ENCODE measurements at places on chromosomes 2 and 18.

DNA sequence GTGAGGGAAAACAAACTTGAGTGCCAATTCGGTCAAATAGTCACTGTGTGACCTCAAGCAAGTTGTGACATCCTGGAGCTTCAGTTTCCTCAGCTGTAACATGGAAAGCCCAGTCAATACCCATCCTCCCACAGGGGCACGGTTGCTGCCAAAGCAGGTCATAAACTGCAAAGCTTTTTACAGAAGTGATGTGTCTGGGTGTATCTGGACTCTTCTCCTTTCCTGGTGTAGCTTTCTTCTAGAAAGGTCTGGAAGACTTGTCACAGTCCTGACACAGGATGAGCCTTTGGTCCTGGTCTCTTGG, 4.2 kb upstream of the AFF3 start:
- DNase-seq: no peak

DNA sequence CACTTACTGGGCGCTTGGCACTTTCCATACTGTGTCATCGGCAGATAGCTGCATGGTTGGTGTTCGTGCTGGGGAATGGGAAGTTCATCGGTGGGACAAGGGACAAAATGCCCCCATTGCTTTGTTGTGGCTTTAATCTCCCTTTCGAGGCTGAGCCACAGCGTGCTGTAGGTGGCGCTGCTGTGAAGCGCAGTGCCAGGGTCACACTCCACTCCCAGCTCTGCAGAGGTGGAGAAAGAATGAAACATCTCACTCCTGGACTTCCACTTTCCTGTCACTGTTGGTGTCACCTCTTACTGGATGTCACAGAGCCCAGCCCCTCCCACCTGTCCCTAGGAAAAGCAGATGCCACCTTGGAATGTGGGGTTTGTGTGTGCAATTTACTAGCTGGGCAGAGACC, 8.7 kb downstream of the TYMS start:
- no peak for DNase-seq

GRCh38 chr2:225842939-225843338, 443.4 kb downstream of the NYAP2 start:
- DNase-seq: no peak

DNA sequence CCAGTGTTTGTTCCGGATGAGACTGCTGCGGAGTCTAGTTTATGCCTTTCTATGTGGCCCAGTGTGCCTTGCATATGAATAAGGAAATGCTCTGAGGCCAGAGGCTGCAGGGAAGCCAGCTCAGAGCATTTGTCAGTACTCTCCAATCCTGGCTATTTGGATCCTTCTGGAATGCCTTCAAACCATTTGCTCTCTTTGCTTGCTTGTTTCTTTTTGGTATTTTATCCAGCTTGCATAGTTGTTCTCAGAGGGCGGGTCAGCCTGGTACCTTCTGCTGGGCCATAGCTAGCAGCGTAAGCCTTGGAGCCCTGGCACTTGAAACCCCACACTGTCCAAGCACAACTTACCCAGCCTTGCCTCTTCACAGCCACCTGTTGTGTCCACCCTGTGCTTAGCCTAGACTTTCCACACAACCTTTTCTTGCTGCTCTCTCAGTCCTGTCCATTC, 20.5 kb downstream of the CENPO start:
- no peak for DNase-seq

DNA sequence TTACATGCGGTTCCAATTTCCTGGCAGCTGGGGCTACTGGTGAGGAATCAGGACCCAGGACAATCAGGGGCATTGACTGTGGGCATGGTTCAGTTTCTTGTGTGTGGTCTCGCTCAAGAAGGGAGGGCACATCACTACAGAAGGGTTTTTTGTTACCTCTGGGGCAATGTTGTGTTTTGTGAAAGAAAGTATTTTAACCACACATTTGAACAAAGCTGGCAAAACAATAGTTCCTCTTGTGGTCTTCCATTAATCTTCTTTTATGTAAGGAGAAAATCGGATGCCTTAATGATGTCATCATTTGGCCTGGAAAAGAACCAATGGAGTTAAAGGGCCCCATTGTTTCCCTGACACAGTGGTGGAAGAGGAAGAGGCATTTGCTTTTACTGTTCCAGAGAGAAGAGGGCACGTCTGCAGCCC, 197.4 kb downstream of the SH3BP4 start:
- DNase-seq: no peak

- DNase-seq: no peak
These were observed 91.5 kb downstream of the GULP1 start for GRCh38 chr2:188383158-188383557.

- no peak for DNase-seq
These were observed 35.4 kb upstream of the MYO3B start for GRCh38 chr2:170142502-170142901.

GRCh38 chr2:187644981-187645380, 90.7 kb upstream of the TFPI start:
- no peak for DNase-seq

GRCh38 chr2:23664066-23664788, 262.7 kb downstream of the ATAD2B start:
- DNase-seq: no peak

- no peak for DNase-seq
These were observed 8.7 kb upstream of the B3GNT2 start for GRCh38 chr2:62187246-62187645.

- DNase-seq: no peak
These were observed 88.4 kb downstream of the ICOS start for GRCh38 chr2:204024906-204025475.

DNA sequence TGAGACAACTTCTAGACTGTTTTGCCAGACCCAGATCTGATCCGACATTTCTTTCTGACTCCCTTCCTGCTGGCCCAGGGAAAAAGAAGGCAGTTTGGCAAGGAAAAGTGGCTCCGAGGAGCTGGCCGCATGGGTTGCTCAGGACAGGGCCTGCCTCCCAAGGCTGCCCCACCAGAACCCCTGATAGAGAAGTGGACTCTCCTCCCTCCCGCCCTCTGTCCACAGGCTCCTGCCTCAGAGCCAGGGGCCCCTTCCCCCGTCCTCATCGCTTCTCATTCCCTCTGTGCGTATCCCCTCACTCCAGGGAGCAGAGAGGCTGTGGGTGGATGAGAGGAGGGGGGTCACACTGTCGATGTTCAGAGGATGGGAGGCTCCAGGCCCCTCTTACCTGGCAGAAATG, 110.2 kb downstream of the TNS1 start:
- no peak for DNase-seq

DNA sequence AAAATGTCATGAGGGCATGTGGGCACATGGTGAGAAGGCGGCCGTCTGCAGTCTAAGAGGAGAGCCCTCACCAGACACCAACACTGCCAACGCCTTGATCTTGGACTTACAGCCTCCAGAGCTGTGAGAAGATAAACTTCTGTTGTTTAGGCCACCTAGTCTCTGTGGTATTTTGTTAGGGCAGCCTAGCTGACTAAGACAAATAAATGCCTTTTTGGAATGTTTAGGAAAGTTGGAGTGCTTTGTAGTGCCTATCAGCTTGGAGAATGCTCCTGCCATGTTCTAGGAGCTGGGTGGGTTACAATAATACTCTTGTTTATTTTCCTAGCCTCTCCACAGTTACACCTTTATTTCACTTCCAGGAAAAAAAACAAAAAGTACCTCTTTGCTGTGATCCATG, 92.0 kb downstream of the SPP2 start:
- no peak for DNase-seq

DNA sequence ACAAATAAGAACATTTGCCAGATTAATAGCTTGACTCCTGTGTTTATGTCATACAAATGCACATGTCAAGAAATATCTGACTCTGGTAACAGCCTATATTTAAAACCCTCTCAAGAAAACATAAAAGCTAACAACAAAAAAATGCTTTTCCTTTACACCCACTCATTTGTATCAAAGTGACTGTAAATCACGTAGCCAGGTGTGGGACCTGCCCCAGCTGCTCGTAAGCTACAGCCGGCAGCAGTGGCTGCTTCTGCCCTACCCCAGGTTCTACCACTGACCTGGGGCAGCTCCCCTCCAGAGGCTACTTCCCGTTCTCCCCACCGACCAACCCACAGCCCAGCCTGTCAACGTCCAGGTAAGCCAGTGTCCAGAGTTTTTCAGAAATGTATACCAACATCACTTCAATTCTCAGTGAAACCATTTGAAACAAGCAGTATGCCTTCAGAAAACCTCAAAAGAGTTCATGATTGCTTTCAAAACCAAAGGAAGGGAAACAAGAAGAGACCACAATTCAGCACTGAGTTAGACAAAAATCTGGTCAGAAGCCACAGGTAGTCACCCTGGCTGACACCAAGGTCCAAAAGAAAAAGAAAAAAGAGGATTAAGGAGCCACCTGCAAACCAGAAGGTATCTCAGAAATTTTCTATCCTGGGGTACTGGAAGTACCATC, 40.4 kb downstream of the KIDINS220 start:
- DNase-seq: no peak

GRCh38 chr2:218896501-218897393, 16.1 kb downstream of the WNT10A start:
- DNase-seq: peak; percentile 73

GRCh38 chr2:85755122-85756027, 1.6 kb downstream of the ATOH8 start:
- no peak for DNase-seq

DNA sequence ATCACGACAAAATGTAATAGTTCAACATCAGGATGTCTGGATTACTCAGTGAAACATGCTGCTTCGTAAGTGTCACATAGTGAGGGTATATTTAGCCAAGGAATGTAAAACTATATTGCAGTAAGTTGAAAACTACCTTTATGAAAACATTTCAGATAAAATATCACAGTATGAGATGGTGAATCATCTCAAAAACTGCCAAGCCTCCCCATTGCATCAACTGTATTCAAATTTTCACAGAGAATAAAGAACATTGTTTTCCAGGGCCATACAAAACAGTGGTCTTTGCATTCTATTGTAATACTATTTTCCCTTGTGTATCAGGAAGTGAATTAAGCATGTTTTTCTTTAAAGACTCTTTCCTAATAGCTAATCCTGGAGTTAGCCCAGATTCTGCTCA, 47.6 kb upstream of the MSTN start:
- DNase-seq: no peak

DNA sequence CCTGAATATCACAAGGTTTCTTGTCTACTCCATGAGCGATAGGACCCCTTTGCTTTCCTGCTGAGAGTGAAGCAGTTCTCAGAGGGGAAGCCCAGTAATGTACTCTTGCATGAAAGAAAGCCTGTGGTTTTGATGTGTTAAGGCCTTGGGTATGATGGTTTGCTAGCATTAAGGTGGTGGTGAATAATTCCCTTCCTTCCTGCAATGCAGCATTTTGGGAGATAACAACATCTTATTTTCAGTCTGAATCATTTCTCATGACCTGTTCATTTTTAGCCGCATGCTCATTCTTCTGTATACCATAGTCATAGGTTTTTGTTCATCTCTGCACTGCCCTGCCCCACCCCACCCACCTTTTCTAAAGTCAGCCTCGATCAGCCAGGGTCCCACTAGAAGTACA, 66.2 kb downstream of the HNMT start:
- DNase-seq: no peak

GRCh38 chr2:182148344-182148743, 162.7 kb downstream of the PPP1R1C start:
- DNase-seq: no peak

DNA sequence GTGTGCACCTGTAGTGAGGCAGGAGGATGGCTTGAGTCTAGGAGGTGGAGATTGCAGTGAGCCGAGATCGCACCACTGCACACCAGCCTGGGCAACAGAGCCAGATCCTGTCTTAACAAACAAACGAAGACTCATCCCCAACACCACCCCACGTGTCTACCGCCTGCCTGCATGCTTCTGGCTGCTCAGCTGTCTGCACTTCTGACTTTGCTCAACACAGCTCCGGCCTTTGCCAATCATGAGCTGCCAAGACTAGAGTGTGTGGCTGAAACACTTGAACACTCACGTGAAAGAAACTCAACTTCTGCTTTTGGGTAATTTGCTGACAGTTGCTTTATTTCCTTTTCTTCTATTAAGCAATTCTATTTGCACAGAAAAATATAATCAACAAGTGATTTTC, 32.1 kb upstream of the SP3 start:
- DNase-seq: no peak

DNA sequence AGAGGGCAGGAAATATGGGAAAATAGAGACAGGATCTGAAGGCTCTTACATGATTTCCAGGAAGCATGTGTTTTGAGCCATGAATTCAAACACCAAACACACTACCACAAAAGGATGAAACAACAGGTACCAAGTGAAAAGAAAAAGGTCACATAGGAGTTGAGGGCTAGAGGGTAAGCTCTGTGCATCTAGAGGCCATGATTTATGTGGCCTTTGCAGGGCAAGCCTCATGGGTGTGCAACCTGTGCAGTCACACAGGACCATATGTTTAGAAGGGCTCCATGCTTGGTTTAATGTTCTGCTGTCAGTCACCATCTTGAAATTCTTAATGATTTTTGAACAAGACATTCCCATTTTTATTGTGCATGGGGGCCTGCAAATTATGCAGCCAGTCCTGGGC, 134.5 kb upstream of the CCDC68 start:
- DNase-seq: no peak

GRCh38 chr2:141506135-141506534, 624.7 kb downstream of the LRP1B start:
- no peak for DNase-seq

GRCh38 chr18:77111449-77111848, 21.1 kb downstream of the MBP start:
- no peak for DNase-seq

DNA sequence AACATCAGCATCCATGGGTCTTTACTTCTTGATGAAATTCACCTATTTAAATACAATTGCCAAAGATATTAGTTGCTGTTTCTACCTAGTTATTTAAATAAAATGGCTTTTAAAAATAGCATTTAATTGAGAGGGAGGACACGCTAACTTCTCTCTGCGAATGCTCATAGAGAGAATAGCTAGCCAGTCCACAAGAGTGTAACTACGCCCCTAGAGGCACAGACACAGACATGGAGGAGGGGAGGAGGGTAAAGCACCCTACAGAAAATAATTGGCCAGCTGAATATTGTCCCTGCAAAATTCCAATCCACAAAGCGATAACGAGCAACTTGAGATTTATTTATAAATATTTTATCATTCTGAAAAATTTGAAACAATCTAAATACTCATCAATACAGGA, 97.0 kb upstream of the PAPOLG start:
- DNase-seq: no peak

DNA sequence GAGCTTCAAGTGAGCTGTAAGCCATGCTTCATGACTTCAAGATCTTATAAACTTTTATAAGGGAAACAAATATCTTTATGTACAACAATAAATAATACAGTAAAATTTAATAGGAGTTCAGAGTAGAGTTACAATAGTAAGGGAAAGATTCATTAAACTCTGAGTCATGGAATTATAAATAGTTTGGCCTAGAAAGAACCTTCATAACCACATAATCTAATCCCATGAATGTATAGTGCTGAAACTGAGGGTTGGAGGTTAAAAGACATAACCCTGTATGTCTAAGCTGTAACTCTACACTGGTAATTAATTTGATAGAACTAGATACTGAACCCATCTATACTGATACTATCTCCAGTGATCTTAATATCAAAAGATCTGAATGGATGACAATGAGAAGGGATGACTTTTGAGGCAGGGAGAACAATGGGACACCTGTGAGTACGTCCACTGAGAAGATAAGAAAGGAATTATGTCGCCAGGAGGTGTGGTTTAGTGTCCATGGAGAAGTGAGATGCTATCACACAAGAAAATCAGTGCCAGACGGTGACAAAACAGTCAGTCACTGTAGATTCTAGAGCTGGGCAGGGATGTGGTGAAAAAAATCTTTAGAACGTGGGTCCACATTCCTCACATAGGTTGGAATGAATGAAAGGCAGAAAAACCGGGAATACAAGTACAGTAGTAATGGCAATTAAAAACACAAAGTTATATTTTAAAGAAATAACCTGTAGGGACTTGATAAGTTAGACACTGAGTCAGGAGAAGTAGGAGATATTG, 1.1 kb downstream of the IL1F10 start:
- DNase-seq: no peak
